ENCODE measurements at places on chromosomes 4 and X.

DNA sequence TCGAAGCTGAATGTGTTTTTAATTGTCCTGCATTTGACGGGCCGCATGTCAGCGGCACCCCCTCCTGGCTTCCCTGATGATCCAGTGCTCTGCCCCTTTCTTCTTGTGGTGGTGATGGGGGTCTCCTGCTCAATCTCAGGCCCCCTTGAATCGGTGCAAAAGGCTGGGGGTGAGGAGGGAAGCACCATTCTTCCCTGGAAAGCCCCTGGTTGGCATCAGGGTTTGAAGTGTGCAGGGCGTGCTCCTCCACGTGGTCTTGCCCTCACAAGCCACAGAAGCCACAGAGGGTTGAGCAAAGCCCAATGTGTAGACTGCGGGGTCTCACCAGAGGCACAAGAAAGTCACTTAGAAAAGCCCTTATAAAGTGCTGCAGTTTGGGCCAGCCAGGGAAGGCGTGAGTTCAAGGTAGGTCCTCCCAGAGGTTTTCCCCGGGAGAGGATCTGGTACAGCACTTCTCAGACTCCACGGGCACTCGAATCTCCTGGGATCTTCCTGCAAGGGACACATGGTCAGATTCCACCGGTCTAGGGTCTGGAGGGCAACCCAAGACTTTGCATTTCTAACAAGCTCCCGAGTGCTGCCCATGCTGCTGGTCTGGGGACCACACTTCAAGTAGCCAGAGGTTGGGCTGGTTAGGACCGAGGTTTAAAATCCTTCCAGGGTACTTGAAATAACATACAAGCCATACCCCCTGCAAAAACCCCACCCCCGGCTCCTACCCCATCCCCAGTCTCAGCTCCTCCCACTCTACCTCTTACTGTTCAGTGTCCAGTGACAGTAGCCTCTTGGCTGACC lies 35.1 kb downstream of the PSAPL1 start:
- DNase-seq: no peak

DNA sequence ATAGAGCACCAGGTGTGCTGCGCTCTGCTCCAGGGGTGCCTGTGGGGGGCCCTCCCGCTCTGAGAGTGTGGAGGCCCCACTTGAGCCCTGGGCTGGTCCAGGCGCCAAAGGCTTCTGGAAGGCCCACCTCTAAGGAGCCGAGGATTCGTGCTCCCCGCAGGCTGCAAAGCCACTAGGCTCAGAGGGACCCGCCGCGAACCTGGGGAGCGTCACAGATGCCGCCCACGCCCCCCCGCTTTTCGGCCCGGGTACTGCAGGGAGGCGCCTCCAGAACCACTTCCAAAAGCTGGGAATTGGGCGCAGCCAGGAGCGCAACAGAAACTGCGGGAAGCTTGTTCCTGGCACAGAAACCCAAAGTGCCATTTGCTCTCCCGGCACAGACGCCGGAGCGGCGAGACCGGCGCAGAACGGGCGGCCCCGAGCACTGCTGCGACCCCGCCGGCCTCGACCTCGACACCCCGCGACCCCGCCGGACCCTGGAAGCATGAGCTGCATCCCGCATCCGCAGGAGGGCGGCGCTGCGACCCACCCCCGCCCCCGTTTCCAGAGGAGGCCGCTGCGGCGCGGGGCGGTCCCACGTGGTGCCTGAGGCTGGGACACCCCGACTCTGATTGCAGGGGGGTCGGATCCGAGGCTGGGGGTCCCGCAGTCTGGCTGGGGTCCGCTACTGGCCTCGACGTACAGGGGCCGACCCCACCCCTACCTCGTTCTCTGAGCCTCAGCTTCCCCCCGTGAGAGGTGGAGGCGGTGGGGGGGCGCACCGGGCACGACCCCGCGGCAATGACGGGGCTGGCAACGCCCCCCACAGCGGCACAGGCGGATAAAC lies 30.8 kb downstream of the CPLX1 start:
- DNase-seq: no peak

DNA sequence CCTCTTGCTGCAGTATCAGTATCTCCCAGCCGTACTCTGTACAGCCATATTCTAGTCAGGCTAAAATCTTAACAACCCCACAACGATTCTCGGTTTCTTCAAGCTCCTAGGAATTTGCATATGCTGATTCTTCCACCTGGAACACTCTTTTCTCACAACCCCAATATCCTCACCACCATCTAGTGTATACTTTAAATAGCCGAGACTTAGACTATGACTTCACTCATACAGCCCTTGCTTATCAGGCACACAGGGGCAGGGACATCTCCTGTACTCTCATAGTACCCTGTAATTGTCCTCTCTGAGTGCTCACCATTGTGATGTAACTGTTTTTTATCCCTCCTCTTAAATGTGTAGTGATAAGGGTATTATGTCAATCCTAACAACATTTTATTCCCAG lies 2126.4 kb upstream of the TENM3 start:
- no peak for DNase-seq

- DNase-seq: no peak
Measured at GRCh38 chrX:3940000-3940610, 226.7 kb upstream of the PRKX start.

- no peak for DNase-seq
Measured at GRCh38 chr4:48228949-48229348, 40.7 kb downstream of the TEC start.

DNA sequence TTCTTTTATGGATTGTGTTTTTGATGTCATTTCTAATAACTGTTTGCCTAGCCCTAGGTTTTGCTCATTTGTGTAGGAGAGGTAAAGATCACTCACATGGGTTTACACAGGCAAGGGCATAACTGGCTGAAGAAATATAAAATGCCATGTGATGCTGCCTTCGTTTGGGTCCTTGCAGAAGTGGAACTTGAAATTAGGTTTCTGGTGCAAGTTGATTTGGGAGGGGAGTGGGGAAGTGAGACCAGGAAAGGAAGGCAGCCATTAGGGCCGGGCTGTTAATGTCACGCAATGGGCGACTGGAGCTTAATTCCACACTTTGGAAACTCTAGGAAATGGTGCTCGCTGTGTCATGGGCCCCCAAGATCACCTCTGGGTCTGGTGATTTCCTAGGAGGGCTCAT lies 14.5 kb downstream of the CLCN4 start:
- no peak for DNase-seq
